ENCODE measurements at places on chromosomes 2 and 18.

- DNase-seq: no peak
Measured at GRCh38 chr18:78460558-78460957, 519.1 kb upstream of the SALL3 start.

DNA sequence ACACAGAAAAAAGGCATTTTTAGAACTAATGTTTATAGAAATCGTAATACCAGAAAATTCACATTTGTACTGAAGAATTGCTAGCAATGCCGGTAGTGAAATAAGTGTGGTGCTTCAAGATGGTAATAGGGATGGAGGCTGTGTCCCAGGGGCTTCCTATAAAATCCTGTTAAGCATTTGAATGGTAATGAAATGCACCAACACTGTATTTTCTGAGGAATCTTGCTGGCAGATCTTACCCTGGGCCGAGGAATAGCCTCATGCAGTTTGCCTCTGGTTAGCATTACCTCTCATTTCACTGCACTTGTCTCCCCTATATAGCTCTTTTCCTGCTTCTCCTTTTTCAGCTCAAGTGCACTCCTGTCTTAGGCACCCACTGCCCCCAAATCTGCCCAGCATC lies 501.6 kb upstream of the NRP2 start:
- no peak for DNase-seq

- no peak for DNase-seq
Measured at GRCh38 chr2:239200646-239201530, 199.9 kb downstream of the HDAC4 start.

DNA sequence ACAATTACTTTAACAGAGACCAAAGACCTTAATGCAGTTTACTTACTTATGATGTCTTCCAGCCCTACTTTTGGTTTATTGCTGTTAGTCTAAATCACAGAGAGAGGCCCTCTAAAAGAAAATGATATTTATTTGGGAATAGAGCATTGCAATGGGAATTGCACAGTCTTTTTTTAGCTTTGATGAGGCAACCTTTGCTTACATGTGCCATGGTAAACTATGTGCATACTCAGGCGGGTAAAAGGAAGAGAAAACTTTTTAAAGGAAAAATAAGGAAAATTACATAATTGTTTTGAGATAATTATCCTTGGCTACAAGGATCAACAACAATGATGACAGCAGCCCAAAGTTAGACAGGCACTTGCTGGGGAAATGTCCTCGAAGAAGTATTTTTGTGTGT lies 78.6 kb downstream of the EFEMP1 start:
- DNase-seq: no peak

DNA sequence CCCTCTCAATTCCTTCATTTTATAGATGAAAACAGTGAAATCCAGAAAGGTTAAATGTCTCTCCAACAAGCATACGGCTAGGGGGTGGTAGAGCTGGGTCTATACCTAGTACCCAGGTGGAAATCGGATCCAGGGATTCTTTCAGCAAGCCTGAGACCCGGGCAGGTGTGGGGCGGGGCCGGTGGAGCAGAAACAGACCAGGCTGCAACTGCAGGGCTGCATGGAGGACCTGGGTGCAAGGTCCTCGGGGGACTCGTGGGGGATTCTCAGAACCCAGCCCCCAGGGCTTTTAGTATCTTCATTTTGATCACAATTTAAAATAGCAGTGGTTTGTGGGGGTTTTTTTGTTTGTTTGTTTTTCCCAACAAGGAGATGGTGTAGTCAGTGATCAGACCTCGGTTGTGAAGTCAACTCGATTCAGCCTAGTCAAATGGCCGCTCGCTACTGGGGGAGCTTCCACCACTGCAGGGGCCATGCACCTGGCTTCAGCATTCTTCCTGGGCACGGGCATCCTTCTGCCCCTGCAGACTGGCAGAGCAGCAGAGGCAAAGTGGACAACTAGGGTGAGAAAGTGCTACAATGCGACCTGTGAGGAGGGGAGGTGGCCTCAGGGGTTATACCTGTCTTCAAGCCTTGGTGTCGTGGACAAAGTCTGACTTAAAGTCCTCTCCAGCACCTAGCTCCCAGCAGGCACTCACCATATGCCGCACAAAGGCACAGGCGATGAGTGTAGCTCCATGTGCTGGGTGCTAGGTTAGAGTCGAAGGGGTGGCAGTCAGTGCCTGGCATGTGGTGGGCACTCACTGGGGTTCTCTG lies 46.3 kb downstream of the GORASP2 start:
- DNase-seq: no peak
